ENCODE measurements at places on chromosomes 2 and 18.

DNA sequence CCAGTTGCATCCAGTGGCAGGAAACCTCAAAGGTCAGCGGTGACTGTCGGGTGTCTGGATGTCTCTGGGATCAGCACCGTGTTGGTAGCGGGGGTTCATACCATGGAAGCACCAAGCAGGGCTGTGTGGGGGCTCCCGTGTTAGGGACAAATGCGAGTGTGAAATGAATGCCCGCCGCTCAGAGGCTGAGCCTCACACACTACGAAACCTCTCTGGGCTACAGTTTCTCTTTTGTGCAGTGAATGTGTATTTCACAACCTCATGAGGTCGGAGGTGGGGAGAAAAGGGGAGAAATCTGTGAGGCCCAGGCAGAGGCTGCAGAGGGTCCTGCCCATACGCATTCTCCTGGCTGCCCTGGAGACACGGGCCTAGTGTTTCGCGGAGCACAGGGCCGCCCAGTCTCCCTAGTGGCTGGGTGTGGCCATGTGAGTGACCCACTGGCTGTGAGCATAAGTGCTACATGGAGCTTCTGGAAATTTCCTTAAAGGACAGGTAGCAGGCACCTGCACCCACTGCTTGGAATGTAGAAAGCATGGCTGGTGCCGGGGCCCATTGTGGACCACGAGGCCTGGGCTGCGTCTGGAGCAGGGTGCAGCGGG is 138.0 kb upstream of the GLI2 start:
- DNase-seq, result no peak

DNA sequence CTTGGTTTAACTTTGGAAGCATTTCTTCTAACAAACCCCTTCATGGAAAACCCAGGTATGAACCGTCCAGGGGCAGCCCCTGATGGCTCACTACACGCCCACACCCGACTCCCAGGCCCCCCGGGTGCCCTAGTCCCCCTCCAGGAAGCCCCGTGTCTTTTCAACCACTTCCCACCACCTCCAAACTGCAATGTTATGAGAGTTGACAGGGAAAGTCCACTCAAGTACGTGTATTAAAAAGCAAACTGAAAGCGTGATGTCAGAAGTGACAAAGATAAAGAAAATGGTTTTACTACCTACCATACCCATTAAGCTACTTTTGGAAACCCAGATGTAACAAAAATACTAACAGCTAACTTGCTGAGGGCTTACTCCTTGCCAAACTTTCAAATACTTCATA is 51.5 kb downstream of the L3MBTL4 start:
- no peak for DNase-seq

DNA sequence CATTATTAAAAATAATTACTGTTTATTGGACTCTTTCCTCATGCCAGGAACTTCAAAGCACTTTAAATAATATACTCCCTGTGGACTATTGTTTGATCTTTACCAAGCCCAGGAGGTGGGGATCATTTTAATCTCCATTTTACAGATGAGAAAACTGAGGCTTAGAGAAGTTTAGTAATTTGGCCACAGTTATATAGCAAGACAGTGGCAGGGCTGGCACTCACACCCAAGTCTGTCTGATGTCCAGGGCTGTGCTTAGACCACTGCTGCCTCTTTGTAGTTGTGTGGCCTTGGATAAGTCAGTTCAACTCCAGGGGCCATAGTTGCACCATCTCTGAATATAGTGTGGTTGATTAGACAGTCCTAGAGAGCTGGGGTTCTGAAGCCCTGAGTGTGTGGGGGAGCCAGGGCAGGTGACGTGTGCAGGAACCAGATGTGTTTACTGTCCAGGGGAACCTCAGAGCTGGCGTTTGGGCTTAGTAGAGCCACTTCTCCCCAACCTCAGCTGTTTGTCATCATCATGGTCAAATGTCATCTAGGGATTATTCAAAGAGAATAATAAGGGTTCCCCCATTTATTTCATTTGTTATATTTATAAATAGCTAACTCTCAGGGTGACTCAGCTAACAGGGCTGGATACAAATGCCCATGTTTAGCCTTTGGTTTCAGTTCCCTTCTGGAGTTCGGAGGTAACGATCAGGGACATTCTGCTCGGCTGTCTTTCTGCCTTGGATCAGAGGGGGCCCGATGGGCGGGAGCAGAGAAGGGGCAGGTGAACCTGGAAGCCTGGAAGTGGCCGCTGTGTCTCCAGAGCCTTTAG is 68.0 kb downstream of the BOLA3 start:
- DNase-seq, result no peak

- DNase-seq, result no peak
Measured at GRCh38 chr2:148615381-148615841, 29.1 kb upstream of the EPC2 start.

GRCh38 chr18:79327199-79327721 is 68.5 kb upstream of the NFATC1 start:
- DNase-seq, result no peak

GRCh38 chr2:67930156-67930555 is 132.6 kb downstream of the C1D start:
- DNase-seq, result no peak

GRCh38 chr18:39318462-39318861 is 1752.9 kb upstream of the CELF4 start:
- DNase-seq, result no peak

- no peak for DNase-seq
Measured at GRCh38 chr2:143355870-143356269, 226.7 kb downstream of the ARHGAP15 start.

Measured in esophagus squamous epithelium (tissue), 5 donors.